ENCODE measurements at places on chromosomes 6 and 20.

DNA sequence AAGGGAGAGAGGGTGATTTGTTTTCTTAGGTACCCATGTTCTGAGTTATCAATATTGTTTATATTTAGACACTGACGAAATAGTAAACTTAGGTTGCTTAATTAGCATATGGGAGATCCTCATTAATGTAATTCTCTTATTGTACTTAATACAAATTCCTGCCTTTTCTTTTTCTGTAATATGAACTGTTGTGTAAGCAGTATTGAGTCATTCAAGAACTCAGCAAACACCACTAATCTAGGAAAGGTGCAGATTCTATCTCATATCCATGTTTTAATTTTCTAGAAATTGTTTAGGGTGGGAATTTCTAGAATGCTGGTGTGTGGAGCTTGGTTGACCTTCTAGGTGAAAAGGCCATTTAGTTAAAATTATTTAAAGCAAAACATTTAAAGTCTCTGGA lies 216.0 kb downstream of the ZFAND3 start:
- no peak for DNase-seq

GRCh38 chr20:59253325-59253724 lies 47.1 kb upstream of the EDN3 start:
- no peak for DNase-seq

GRCh38 chr6:148455674-148456558 lies 113.3 kb downstream of the SASH1 start:
- DNase-seq: no peak

- peak; percentile 85 for DNase-seq
These were observed 11.7 kb upstream of the SIRPG start for GRCh38 chr20:1669304-1669703.

DNA sequence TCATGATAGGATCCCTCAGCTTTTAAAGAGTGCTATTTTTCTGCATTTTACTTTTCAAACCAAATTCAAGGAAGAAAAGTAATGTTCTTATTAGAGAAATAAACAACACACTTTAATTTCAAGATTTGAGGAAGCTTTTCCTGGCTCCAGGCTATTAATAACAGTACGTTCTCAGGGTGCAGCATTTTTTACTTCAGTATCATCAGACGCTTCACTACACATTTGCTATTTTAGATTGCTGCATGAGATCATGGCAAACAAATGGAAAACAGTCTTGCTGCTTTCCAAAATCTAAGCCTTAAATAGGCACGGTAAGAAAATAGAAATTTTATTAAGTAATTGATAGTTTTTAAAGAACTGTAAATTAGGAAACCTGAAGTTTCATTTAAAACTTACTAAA lies 253.6 kb upstream of the EXOC2 start:
- DNase-seq: peak; percentile 46

- DNase-seq: no peak
These were observed 23.3 kb downstream of the EDN3 start for GRCh38 chr20:59323731-59324130.

- DNase-seq: no peak
These were observed 6.3 kb upstream of the RNF144B start for GRCh38 chr6:18380851-18381250.

GRCh38 chr6:111706841-111707391 lies 101.2 kb upstream of the TRAF3IP2 start:
- no peak for DNase-seq

DNA sequence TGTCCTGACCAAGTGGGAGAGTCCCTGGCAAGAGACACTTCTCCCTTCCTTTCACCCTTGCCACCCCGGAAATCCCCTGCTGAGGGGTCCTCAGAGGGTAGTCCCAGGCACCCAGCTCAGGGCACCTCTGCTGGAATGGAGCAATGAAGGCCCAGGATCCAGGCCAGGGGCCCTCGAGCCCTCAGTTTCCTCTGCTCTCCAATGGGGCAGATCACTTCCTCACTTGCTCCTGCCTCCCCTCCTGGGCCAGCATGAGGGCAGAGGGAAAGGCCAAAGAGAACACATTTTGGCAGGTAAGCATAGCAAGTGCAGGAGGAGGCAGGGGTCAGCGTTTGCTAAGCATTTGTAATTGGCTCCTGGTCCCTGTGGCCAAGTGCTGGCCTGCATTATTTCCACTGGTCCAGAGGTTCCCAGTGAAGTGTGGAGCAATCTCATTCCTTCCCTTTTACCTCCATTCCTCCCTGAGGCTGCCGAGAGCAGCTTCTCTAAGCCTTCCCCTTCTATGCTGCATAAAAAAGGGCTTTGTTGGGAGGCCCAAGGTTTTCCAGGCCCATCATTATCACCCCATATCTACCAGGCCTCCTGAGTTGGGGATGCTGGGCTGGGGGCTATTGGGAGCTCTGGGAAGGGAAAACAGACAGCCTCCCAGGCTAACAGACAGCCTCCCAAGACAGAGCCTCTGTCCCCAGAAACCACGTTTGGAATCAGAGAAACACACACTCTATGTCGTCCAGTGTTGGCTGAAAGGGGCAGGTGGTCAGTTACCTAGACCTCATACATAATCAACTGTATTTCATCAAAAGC lies 28.8 kb upstream of the VEGFA start:
- no peak for DNase-seq

DNA sequence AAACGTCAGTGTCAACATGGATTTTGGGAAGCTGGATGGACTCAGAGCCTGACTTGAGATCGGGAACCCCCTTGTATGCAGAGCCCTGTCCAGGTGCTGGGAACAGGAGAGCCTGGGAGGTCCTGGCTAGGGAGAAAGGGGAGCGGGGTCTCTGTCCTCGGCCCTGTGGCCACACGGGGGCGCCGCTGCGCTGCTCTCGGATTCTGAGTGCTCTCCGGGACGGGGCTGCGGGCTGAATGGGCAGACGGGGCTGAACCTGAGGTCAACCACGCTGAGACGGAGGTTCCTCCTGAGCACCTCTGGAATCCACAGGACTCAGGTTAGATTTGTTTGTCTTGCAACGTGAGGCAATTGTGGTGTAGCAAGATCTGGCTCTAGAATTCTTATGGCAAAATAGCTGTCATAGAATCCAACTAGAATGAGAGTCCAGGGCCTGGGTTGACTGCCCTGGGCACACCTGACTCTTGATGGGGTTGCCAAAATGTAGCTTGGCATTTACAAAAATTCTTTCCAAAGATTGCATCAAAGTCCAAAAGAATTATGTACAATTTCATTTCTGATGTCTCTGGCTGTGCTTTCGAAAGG lies 20.6 kb upstream of the HLA-F start:
- DNase-seq: peak; percentile 11

DNA sequence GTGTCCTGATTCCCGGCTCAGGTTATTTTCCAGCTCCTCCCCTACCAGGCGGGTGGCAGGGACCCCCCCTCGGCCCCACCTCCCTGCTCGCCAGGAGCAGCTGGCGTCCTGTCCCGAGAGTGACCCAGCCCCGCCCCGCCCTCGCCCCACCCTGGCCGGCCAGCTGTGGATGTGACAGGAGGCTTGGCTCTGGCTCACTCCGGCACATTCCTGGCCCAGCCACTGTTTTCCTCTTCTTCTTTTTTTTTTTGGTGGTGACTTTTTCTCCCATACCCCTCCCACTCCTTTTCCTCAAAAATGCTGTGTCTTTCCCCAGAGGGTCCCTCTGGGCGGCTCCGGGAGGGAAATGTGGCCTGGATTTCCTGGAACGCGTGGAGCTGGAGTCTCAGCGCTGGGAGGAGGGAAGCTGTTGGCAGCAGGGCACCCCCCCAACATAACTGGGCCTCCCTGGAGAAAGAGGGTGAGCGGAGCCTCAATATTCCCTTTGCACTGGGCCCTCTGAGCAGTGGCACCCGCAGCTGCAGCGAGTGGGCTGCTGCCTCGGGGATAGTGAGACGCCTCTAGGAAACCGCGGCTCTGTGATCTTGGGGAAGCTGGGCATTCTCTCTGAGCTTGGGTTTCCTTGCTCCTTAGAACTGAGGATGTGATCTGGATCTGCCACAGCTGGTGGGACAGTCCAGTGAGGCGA lies 28.3 kb upstream of the CSNK2A1 start:
- DNase-seq: peak; percentile 56

DNA sequence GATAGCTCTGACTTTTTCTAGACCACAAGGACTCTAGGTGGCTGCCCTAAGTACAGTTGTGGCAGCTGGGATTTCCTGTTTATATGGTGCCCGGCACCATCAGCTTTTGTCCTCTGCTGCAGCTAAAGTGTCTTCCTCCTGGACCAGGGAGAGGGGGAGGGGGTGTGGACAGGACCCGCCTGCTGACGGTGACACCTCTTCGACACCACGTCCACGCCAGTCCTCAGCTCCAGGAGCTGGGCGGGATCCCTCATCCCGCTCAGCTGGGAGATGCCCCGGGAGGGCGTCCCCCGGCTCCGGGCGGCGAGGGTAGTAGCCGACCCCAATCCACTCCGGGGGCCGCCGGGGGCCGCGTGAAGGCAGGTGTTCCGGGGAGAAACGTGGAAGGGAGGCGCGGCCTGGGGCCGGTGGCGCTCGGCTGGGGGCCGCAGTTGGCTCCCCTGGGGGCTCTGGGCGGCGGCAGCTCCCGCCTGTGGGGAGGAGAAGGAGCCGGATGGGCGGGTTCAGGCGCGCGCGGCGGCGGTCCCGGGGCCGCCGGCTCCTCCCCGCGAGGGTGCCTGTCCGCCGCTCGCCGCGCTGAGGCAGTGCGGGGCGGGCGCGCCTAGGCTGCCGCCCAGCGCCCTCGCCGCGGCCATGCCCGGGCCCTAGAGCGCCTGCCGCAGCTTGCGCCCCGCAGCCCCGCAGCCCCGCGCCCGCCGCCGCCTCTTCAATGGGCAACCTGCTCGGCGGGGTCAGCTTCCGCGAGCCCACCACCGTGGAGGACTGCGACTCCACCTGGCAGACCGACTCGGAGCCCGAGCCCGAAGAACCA lies at the start of gene OGFRL1:
Gene OGFRL1, plus strand, starts transcription at position 584 of the 811 bp plus-strand sequence. Its CDS starts 126 bp downstream, at position 710.
- peak; percentile 73 for DNase-seq

DNA sequence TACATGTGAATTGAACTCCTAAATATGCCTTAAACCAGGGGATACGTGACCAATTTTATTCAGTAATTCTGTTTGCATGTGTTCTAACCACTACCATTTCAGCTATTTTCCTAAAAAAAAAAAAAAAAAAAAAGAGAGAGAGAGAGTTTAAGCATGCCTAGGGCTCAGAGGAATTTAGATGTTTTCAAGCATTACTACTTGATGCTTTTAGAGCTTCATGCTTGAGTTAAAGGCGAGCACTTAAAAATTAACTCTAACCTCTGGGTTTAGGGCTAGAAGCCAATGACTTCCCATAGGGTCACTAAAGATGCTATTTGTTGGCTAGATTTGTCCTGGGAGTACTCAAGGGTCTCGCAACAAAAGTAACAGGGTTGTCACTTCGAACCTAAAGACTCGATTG lies 217.7 kb downstream of the ATXN1 start:
- peak; percentile 28 for DNase-seq

- DNase-seq: no peak
These were observed 14.1 kb downstream of the CD93 start for GRCh38 chr20:23071996-23072395.

GRCh38 chr6:319177-320131 lies 27.2 kb downstream of the DUSP22 start:
- no peak for DNase-seq

- DNase-seq: no peak
These were observed 3.9 kb downstream of the SPEF1 start for GRCh38 chr20:3777381-3777715.

GRCh38 chr6:33642897-33643296 lies 21.8 kb downstream of the ITPR3 start:
- DNase-seq: no peak

DNA sequence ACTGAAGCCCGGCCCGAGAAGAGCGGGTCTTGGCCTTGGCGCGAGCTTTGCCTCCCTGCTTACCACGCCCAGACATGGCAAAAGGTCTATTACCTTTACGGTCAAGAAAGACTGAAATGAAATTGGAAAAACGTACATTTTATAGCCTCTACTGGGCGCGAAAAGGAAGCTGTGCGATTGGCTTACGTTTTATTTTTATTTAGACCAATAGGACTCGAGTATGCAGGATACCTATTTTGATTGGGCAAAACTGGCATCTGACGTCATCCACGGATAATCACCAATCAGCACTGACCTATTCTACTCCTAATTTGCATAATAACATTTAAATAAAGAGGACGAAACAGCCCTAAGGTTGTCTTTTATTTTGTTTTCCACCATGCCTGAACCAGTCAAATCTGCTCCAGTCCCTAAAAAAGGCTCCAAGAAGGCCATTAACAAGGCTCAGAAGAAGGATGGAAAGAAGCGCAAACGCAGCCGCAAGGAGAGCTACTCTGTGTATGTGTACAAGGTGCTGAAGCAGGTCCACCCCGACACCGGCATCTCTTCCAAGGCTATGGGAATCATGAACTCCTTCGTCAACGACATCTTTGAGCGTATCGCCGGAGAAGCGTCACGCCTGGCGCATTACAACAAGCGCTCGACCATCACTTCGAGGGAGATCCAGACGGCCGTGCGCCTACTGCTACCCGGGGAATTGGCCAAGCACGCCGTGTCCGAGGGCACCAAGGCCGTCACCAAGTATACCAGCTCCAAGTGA lies 97.4 kb downstream of the OR2B2 start:
- peak; percentile 93 for DNase-seq

DNA sequence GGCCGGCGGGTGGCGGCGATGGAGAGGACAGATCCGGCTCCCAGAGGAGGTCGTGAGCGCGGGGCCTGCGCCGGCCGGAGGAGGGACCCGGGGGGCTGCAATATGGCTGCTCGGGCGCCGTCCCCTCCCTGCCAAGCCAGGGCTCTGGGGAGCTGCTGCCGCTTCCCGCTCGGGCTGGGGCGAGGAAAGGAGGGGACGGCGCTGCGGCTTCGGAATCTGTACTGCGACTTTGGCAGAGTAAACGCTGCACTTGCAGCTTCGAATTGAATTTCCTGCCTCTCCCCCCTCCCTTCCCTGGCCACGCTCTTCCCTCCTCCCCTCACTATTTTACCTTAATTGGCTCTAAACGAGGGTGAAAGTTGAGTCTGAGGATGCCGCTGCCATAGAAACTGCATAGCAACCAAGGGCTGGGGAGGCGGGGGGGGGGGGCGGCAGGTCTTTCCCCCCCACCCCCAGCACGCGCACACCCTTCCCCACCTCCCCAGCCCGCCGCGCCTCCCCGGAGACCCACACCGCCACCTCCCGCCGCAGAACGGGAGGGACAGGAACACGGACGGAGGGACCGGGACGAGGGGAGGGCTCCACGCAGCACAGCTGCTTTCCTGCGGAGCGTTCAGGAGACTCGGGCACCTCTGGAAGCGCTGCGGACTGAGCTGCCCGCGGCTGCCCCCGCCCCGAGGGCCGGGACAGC lies 93.9 kb downstream of the RNASET2 start:
- peak; percentile 9 for DNase-seq
